ENCODE measurements at places on chromosomes 5 and 9.

GRCh38 chr9:100104314-100104713, 5.3 kb downstream of the INVS start:
- DNase-seq: no peak

GRCh38 chr5:8730194-8730593, 815.7 kb downstream of the SEMA5A start:
- DNase-seq: no peak

DNA sequence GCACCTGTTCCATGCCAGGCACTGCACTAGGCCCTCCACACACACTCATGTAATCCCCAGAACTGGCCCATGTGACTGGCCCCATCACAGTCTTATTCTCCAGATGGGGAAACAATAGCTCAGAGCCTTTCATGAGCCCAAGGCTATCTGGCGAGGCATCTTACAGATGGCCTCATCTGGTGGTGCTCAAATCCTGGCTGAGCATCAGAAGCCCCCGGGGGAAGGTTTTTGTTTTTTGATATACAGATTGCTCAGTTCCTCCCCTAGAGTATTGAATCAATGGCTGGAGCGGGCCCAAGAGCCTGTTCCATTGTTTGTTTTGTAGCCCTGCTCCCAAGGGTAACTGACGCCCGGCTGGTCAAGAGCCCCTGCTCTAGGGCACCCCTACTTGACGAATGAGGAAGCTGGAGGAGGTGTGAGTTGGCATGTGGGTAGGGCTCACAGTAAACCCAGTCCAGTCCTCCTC, 145.3 kb upstream of the RAPGEF1 start:
- DNase-seq: no peak

- DNase-seq: no peak
These were observed 45.3 kb upstream of the CDH9 start for GRCh38 chr5:27083449-27084415.

DNA sequence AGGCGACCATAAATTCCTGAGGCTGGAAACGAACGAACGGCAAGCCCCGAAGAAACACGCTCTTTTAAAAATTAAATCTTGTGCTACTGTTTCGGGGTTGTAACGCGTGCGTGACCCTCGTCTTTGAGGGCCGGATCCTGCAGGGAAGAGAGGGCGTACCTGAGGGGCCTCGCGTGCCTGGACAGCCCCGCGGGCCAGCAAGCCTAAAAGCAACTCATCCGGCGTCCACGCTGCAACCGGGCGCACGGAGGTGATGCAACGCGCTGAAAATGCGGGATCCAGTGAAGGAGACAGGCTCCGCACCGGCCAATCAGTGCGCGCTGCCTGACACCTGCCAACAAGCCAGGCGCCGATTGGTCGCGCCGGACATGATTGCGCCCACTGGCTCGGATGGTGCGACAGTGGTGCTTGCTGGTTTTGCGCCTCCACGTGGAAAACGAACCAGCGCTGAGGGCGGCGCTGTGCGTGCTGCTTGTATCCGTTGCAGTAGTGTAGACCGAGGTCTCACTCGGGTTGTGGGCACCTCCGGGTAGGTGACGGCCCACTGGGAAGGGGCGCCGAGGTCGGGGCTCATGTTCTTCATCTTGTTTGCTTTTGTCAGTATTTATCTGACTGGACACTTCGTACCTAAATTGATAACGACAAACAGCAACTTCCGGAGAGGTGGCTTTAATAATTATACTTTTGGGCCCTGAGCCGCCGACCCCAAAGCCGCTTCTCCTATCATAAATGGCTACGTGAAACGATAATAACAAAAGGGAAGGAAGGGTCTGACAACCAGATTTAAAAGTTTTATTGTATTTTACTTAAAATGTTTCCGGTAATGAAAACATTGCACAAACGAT, at the start of gene IARS1:
Gene IARS1, minus strand, starts transcription at position 246 of the 845 bp plus-strand sequence. CDS start 4,278 bp downstream, outside the sequence.
- DNase-seq: peak; percentile 92

- DNase-seq: no peak
These were observed 8.4 kb upstream of the SPATA31E1 start for GRCh38 chr9:87874304-87874623.

- no peak for DNase-seq
These were observed 14.1 kb downstream of the SPATA9 start for GRCh38 chr5:95668728-95669127.

DNA sequence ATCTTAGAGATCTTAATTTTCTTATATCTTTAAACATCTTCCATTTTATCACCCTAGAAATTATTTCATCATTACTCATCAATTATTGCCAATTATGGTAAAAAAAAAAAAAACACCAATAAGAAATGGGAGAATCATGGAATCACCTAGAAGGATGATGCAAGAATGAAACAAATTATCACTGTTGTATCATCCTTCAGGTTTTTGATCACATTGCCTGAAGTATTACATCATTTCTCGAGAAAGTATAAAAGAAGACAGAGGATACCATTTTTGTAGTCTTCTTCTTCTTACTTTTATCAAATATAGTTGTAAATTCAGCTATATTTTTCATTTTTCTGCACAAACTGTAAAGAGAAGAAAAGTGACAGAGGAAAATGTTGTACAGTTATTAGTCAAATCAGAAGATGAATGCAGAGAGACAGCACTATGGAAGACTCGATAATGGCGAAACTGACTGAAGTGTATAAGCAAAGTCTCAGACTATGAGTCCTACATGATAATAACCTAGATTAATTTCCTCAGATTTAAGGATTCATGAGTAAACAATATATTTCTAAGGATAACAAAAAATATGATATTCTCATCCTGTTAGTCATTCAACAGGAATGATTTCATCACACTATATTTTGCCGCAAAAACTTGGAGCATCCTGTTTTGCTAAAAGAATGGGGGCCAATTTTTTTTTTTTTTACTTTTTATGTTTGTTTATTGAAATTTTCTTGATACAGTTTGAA, 5.9 kb upstream of the STC2 start:
- DNase-seq: no peak

DNA sequence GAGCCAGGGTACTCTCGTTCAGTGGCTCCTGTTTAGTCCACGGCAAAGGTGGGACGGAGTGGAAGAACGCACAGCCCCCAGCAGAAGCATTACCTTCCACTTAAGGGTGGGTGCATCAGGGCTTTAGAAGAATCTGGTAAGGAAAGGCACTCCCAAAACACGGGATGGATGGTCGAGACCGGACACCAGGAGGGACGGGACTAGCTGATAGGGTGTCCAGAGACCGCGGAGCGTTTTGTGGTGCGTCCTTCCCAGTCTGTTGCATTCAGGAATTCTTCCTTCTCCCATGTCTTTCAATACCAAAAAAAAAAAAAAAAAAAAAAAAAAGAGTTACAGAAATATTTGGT, 545 bp upstream of the CTSV start:
- DNase-seq: no peak

- no peak for DNase-seq
These were observed 12.8 kb upstream of the TYRP1 start for GRCh38 chr9:12680341-12680740.
